ENCODE measurements at places on chromosomes 2 and 18.

- no peak for DNase-seq
Observed at GRCh38 chr2:11127761-11128160, 27.5 kb upstream of the SLC66A3 start.

GRCh38 chr2:241944821-241945220 is 75.3 kb downstream of the RTP5 start:
- no peak for DNase-seq

- no peak for DNase-seq
Observed at GRCh38 chr2:41736105-41736567, 311.7 kb upstream of the PKDCC start.

GRCh38 chr2:36516136-36516870 is 81.7 kb downstream of the FEZ2 start:
- no peak for DNase-seq

DNA sequence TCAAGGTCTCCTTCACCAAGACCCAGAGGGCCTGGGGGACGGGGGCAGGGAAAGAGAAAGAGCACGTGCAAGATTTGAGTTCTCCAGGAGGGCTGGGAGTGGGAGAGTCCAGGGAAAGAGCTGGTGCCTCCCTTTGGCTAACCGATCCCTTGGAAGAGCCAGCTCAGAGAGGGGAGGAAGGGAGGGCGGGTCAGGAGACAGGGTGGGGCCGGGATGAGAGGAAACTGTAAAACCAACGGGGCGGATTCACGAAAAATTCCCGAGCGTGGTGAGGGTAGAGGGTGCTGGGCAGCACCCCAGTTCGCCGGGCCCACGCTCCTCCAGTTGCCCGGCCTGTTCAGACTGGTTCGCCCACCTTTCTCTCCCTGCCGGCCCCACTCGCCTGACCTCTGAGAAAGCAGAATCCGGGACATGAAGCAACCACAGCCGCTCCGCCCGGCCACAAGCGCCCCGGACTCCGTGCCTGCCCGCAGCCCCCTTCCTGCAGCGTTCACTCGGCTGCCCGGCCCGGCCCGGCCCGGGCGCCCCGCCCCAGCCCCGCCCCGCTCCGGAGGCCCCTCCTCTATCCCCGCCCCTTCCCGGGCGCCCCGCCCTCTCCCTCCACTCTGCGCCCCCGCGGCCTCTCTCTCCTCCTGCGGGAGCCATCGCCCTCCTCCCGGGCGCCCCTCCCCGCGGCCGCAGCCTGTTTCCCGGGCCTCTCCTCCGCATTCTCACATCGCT is 230.9 kb upstream of the SMAD2 start:
- peak; percentile 31 for DNase-seq

GRCh38 chr2:182522972-182523473 is 96.2 kb upstream of the PDE1A start:
- no peak for DNase-seq

DNA sequence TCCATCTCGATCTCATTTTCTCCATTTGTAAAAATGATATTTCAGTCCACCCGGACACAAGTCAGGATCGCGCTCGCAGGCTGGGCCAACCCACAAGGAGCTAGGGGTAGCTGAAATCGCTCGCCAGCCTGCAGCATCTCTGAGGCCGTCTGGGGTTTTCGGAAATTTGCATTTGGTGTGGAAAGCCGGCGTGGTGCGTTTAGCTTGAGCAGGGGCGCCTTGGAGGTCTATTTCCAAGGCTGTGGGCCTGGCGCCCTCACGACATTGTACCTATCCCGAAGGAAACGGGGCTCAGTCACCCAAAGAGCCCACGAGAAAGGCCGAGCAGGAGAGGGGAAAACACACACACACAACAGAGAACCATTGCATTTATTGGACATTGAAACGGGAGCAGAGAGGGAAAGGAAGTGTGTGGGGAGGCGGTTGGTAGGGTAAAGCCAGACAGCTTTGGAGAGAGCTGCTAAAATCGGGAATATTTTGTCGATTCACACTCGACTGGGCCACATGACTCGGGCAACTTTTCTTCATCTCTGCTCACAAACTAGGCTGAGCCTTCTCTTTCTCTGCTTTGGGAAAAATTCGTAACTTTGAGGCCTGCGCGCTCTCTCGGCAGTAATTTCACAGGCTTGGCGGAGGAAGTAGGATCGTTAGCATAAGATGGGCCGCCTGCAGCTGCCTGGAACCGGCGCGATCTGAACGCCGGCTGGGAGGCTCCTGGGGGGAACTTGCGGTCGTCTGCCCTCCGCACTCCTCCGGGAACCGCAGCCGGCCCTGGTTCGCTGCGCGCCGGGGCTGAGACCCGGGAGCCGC is 1.1 kb upstream of the HOXD8 start:
- no peak for DNase-seq

GRCh38 chr2:207792244-207792785 is 22.6 kb upstream of the FZD5 start:
- DNase-seq = no peak

DNA sequence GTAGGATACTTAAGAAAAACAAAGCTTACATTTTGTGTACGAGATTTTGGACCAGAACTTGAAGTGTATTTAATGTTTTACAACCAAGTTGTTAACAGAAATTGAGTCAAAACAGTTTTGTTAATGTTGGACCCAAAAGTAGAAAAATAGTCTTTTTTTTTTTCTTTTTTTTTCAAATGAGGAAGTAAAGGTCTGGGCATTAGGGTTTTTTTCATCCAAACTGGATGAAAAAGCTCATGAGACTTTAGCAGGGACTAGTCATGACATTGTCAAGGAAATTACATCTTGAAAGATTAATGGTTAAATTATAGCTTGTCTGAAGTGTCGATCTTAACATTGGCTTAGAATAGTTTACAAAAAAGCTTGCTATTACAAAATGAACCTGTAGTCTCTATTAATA is 32.3 kb downstream of the CCNT2 start:
- no peak for DNase-seq

GRCh38 chr2:186307871-186308270 is 178.2 kb upstream of the ZC3H15 start:
- no peak for DNase-seq

DNA sequence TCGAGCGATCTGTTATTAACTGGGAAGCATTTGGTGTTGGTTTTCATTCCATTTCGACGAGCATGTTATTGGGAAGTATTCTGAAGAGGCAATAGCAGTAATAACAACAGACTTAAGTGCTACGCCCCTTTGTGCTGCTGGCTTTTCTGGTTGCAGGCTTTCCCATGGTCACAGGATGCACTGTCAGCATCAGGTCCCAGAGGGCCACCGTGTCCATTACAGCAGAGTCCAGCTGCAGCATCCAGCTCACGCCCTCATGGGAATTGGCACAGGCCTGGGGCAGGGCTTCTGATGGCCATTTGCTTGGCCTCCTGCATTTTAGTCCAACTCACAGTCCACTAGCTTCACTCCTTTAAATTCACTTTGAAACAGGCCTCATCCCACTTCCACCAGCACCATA is 44.4 kb downstream of the BCL2L11 start:
- no peak for DNase-seq

DNA sequence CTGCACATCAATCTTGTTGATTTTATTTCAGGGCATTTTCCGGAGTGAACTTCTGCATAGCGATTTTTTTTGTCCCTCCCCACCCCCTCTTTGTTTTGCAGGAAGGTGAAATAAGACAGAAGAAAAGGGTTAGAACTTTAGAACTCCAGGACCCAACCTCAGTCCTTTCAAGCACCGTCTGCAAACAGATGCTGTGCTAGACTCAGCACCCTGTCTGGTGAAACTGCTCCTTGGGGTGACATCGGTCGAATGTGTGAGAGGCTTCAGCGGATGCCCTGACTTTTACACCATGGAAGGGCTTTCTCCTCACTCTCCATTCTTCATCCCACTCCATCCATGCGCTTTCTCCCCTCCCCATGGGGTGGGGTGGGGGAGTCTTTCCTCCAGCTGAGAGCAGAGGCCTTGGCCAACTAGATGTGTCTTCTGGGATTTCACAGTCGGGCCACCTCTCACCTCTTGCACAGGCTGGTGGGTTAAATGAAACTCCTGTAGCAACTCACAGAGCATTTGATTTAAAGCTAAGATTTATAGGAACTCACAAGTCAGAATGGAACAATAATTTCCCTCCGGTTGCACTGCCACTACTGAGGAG is 43.3 kb upstream of the EDAR start:
- DNase-seq = no peak

- no peak for DNase-seq
Observed at GRCh38 chr2:111687911-111688310, 196.1 kb downstream of the ANAPC1 start.

GRCh38 chr2:96916156-96916630 is 46.3 kb upstream of the SEMA4C start:
- no peak for DNase-seq

- DNase-seq = no peak
Observed at GRCh38 chr2:210517264-210517663, 39.1 kb upstream of the CPS1 start.

- DNase-seq = no peak
Observed at GRCh38 chr2:186422226-186422625, 63.8 kb upstream of the ZC3H15 start.

DNA sequence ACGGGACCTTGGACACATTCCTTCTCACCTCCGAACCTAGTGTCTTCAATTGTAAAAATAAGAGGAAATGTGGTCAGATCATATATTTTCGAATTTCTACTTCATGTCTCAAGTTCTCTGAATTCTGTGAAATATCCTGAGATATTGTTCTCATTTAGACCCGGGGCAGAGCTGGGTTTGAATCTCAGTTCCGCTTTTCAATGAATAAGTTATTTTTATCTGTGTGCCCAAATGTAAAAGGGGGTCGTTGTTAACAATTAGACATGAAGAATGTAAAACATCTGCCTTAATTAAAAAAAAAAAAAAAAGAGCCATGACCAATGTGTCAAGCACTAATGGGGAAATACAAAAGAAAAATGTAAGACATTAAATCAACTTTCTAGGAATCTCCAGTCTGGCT is 48.9 kb upstream of the BCL11A start:
- DNase-seq = no peak

- DNase-seq = no peak
Observed at GRCh38 chr18:7619676-7620075, 52.6 kb downstream of the PTPRM start.

DNA sequence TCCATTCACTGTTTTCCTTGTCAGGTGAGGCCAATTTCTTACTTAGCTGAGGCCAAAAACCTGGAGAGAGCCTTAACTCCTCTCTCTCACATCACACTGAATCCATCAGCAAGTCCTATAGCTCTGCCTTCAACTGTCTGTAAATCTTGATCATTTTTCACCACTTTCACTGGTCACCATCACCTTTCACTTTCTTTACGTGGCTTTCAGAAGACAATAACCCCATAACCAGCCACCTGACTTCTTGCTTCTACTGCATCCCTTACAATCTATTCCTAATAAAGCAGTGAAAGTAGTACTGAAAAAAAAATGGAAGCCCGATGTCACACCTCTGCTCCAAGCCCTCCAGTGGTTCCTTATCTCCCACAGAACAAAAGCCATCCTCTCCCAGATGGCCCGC is 7.7 kb downstream of the LOXL3 start:
- no peak for DNase-seq

- DNase-seq = no peak
Observed at GRCh38 chr2:112528541-112528940, 13.7 kb upstream of the POLR1B start.

DNA sequence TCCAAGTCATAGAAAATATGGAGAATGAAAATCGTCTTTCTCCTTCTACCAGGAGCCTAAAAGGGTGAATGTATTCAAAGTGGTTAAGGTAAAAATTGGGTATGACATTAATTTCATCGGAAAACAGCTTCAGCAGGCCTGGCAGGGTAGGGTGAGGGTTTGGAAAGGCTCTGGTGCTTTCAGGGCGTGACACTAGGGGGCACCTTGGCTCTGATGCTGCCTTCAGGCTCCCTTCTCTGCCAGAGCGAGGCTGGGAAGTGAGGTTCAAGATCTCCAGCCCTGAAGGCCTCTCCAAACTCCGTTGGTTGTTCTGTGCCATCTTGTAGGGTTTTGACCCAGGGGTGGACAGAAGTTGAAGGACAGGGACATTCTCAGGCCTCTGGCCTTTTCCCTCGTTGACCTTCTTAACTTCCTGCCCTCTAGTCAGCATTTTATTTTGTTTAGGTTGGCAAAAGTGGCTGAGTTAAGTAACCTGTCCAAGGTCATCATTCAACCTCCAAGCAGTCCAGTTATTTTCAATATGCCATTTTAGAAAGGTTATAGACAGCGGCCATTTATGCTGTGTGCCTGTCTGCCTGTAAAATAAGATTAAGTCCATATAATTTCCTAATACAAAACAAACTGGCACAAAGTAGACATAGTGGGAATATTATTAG is 40.3 kb downstream of the EML6 start:
- DNase-seq = no peak
